ENCODE measurements at places on chromosomes 4 and X.

- DNase-seq: no peak
Observed at GRCh38 chr4:6591781-6592180, 16.8 kb downstream of the MAN2B2 start.

DNA sequence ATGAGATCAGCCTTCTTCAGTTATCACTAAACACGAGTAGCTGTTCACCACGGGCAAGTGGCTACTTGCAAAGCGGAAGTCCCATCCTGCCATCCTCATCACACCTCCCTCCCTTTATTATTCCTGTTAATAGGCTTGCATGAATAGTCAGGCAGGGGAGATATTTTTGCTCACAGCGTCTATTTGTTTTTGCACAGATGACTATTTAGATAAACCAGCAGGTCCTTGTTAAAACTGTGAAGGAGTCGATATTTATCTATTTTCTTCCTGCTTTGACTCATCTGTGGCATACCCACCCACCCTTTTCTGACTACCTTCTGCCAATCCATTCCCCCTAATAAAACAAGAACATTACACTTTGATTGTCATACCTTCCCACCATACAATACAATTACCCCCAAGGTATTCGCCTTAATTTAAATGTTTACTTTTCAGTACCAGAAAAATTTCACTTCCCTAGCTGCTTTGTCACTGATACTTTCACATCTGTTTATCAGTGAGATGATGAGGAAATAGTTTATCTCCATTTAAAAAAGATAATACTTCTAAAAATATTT, 96.6 kb upstream of the BANK1 start:
- DNase-seq: peak; percentile 50

DNA sequence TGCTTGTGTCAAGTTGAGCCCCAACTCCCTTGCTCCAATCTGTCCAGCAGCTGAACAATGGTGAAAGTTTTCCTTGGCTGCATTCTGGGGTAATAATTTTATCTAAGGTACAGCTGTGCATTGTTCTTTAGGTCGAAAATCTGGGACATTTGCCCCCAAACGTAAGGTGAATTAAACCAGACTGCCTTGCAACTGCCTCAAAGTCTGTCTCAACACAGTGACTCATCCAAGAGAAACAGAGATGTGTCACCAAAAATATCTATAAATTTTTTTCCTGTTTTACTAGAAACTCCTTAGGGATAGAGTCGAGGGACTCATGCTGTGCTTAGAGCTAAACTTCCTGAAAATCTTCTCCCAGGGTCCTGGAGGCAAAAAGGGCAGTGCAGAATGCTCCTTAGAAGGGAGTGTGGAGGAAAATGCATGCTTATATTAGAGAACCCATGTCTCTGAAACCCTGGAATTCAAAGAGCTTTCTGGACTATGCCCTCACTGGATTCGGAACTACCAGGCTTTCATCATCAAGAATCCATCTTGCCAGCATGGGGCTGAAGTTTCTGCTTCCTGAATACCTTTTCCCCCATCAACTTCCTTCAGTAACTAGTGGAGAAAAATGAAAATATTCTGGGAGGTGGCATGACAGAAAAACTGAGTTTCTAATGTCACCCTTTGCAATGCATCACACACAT, 115.7 kb downstream of the PALLD start:
- DNase-seq: no peak

DNA sequence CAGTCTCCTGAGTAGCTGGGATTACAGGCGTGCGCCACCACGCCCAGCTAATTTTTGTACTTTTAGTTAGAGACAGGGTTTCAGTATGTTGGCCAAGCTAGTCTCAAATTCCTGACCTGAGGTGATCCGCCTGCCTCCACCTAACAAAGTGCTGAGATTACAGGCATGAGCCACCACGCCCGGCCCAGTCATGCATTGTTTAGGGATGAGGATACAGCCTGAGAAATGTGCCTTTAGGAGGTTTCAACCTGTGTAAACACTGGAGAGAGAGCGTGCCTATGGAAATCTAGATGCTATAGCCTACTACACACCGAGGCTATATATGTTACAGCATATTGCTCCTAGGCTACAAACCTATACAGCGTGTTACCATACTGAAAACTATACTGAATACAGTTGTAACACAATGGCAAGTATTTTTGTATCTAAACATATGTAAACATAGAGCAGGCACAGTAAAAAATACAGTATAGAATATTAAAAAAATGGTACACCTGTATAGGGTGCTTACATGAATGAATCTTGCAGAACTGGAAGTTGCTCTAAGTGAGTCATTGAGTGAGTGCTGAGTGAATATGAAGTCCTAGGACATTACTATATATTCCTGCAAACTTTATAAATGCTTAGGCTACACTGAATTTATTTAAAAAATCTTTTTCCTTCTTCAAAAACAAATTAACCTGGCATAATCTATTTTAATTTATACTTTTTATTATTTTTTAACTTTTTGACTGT, 588.2 kb upstream of the ADGRL3 start:
- no peak for DNase-seq

- DNase-seq: no peak
Observed at GRCh38 chrX:47228550-47229270, 4.1 kb upstream of the USP11 start.

GRCh38 chrX:12210196-12210815, 72.0 kb downstream of the FRMPD4 start:
- DNase-seq: no peak

- DNase-seq: no peak
Observed at GRCh38 chr4:43458293-43458692, 565.8 kb downstream of the GRXCR1 start.

- peak; percentile 44 for DNase-seq
Observed at GRCh38 chrX:152637649-152638442, at the start of gene GABRQ. Gene GABRQ, plus strand, starts transcription at chrX:152637895. Its CDS starts 308 bp downstream, at chrX:152638203.

- DNase-seq: no peak
Observed at GRCh38 chrX:9860826-9861225, 74.6 kb downstream of the SHROOM2 start.

DNA sequence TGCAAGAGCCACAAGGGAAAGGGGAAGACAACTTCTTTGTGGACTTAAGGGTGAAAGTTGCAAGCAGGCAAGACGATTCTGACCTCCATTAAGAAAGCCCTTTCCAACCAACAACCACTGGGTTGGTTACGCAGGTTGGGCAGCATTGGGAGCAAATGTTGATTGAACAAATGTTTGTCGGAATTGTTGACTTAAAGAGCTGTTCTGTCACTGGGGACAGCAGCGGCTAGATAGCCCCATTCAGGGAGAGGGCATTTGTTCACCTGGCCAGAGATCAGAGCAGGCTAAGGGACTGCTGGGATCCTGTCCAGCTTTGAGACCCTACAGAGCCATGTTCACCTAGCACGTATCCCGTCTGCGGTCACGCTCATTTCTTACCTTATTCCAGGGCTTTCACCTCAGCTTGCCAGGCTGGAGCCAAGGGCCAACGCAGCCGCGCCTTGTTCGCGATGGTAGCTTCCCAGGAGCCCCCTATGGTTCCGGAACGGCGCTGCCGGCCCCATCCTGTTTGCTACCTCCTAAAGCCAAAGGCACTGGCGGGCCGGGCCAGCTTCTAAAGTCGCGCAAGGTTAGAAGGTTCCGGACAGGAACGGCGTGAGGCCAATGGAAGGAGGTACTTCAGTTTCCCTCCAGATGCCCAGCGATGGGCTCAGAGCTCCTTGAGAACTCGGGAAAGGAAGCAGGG, 24.6 kb downstream of the F9 start:
- no peak for DNase-seq

GRCh38 chrX:404656-405055, 17.9 kb upstream of the PPP2R3B start:
- DNase-seq: no peak

GRCh38 chr4:185820146-185821028, 8.4 kb upstream of the SORBS2 start:
- DNase-seq: no peak

DNA sequence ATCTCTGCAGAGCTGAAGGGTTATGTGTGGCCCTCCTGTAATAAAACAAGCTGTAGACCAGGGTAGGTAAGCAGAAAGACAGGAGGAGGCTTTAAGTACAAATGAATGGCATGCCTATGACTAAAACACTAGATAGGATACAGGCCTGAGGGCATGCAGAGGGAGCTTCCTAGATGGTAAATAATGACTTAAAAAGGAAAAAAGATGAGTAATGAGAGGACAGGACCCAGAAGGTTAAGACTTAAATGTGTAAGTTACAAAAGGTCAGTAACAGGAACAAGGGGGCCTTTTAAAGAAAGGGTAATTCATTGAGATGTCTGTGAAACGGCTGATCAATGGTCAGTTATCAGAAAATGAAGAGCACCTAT, 194.8 kb downstream of the SOWAHB start:
- DNase-seq: no peak

DNA sequence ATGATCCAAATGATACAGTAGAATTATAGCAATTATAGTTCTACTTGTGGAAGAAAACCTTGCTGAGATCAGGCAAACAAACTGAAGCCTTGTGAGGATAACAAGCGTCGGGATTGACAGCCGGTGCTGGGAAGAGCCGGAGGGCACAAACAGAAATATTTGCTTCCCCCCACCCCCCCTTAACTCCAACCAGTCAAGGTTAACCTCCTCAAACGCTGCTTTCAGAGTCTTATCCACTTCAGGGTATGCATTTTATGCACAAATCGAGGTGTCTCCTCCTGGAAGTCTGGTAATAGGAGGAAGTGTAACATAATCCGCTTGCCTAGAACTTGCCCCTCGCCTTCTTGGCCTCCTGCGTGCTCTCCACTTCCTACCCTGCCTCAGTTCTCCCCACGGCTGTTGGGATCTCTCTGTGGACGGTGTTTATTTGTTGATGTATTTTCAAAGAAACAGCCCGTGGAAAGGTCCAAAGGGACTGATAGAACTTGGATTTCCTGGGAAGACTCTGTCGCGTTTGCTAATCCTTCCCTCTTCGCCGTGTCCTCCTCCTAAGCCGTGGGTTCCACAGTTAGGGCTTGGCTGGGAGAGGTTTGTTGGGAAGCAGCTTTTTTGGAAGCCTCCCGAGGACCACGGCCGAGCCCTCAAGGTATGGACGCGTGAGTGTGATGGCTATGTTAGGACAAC, 4.1 kb upstream of the ARX start:
- DNase-seq: no peak

GRCh38 chr4:35175894-35176293, 1068.4 kb downstream of the ARAP2 start:
- no peak for DNase-seq

GRCh38 chrX:135416546-135416945, 5.2 kb upstream of the SMIM10L2A start:
- no peak for DNase-seq

DNA sequence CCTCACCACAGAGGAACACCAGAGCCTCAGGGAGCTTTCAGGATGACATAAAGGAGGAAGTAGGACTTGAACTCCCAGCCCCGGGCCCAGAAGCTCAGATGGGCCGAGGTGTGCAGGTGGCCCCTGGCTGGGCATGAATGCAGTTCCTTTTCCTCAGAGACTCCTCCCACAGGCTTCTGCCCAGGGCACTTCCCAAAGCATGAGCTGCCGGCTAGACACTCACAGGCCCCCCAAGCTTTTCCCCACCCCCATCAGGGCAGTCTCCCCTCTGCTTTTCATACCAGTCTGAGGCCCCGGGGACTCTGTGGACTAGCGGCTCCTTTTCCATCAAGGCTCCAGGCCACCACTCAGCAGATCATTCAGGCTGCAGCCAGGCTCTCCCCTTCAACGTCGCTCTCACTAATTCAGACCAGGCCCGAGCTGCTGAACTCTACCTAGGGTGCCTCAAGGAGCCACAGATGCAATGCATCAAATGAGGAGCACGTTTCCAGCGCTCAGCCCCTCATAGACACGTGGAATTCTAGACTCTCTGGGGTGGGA, 36.9 kb downstream of the HMX1 start:
- DNase-seq: no peak

DNA sequence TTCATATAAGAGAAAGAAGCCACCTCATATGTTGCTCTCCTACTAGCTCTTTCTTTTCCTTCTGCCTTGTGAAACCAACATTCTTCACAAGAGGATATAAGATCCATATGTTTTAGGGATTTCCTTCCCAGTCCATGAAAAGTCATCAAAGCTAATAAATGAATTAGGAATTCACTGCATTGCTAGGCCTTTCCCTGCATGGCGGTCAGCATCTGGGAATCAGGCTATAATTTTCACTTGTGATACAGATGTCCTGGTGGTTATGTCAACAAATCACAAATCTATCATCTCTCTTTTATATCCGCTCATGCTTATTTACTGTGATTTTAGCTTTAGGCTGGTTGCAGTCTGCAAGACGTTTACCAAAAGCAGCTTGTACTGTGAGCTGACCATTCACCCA, 510.0 kb downstream of the NLGN4X start:
- no peak for DNase-seq

DNA sequence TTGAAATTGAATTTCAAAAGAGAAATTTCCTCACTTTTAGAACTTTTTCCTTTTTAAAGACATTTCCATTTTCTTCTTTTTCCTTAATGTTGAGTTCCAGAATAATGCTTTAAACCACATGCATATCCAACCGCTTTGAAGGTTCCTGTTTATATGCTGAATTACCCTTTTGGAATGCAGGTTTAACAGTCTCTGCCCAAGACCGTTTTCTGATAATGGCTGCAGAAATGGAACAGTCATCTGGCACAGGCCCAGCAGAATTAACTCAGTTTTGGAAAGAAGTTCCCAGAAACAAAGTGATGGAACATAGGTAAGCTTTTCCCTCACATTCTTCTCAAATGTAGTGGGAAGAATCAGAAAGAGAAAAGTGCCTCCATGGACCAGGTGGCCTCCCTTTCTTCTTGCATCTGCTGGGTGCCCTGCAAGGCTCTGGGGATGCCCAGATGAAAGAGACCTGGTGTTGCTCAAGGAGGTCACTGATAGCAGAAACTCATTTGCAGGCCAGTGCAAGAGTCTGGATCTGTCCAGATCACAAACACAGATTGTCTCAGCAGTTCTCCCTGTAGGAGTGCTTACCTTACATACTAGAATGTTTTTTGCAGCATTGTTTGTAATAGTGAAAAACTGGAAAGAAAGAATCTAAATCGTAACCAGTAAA, 42.9 kb downstream of the MOSPD2 start:
- no peak for DNase-seq

- no peak for DNase-seq
Observed at GRCh38 chr4:106478152-106478551, 109.6 kb upstream of the GIMD1 start.

GRCh38 chr4:154485127-154485773, 6.3 kb downstream of the DCHS2 start:
- no peak for DNase-seq

- no peak for DNase-seq
Observed at GRCh38 chr4:10753336-10753735, 68.8 kb upstream of the CLNK start.

DNA sequence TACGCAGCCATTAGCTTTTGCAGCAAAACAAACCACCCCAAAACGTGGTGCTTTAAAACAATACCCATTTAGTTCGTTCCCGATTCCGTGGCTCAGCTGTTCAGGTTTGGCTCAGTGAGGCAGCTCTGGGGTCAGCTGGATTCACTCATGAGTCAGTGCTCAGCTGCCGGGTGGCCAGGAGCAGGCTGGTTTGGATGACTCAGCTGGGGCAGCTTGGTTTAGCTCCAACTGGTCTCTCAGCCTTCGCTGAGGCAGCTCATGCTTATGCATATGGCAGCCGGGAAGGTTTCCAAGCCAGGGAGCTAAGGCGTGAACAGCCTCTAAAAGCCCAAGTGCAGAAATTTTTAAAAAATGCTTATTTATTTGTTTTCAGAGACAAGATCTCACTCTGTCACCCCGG, 13.3 kb upstream of the CD99 start:
- no peak for DNase-seq

Measured in NCI-H524 treated with DMSO at 0.1 percent for 48 hours (cell line).